Type B pancreatic cell (in vitro differentiated cells): ENCODE measurements at places on chromosomes 2 and 18. TPM values are rescaled to one million over a fixed set of nuclear protein-coding genes. Genes with fewer than 3 reads are reported as not detected.

DNA sequence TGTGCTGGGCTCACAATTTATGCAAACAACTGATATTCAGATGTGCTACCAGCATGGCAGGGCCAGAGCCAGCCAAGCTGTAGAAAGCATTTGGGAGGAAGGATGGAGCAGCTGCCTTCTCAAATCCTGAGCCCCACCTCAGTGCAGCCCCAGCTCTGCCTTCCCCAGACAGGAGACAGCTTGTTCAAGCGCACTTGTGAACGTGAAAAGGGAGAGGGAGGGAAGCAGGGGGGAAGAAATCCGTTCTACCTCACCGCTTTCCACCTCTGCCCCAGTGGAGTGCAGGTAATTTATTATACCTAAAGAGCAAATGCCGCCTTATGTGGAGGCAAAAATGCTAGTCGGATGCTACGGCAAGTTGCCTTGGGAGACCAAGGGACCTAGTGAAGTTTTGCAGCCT is 66.0 kb upstream of the SLC14A2 start:
- no peaks in the 10 kb centered on the region for H3K36me3 ChIP-seq
- peaks cover 16% of the 10 kb centered on the region for H3K27me3 ChIP-seq
- DNase-seq: no peak
- peaks cover 29% of the 10 kb centered on the region for H3K4me1 ChIP-seq
- H3K27ac ChIP-seq: no peak overlapping the region

- H3K27me3 ChIP-seq: peaks cover 2% of the 10 kb centered on the region
- H3K27ac ChIP-seq: no peak overlapping the region
Measured at GRCh38 chr2:88078643-88079172, 11.1 kb downstream of the SMYD1 start.

DUSP11 gene
- total RNA-seq: 26.1 and 30.9 TPM in 2 replicates

- no peak overlapping the region for H3K4me3 ChIP-seq
- H3K36me3 ChIP-seq: no peaks in the 10 kb centered on the region
- H3K4me1 ChIP-seq: peaks cover 28% of the 10 kb centered on the region
Measured at GRCh38 chr2:148658807-148659722, 14.5 kb downstream of the EPC2 start.

DNA sequence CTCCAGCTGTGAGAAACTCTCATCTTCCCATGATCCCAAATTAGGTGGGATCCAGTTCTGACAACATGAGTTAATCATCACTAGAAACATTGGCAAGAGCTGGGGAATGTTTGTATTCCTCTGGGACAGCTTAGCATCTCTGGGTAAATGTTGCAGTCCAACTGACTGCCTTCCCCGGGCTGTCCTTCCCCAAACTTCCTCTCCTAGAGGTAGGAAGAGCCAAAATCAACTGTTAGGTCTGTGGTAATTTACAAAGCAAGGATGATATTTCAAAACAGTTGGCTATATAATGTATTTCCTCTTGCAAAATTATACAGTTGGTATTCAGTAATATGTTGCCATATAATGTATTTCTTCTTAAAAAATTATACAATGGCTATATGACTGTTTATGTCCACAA is 148.5 kb downstream of the MGAT5 start:
- H3K27me3 ChIP-seq: no peaks in the 10 kb centered on the region
- peaks cover 19% of the 10 kb centered on the region for H3K36me3 ChIP-seq
- no peak overlapping the region for H3K27ac ChIP-seq

DNA sequence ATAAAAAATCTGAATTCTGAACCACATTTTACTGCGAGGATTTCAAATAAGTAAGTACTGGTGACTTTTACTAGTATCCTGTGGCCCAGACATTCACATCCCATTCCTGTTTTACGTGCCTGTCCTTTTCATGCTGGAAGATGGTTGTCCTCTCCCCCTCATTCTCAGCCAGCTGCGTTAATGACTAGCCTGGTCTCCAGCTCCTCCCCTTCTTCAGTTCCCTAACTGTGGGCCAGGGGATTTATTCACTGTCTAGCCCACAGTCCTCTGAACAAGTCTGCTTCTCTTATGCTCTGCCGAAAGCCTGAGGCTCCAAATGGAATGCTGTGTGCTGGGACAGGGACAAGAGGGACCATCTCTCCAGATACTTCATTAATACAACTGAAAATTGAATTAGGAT is 373.9 kb downstream of the PTPRM start:
- no peaks in the 10 kb centered on the region for H3K36me3 ChIP-seq
- no peak for DNase-seq
- no peak overlapping the region for H3K4me3 ChIP-seq
- peaks cover 3% of the 10 kb centered on the region for H3K27me3 ChIP-seq
- no peaks in the 10 kb centered on the region for H3K4me1 ChIP-seq
- no peak overlapping the region for H3K27ac ChIP-seq

GRCh38 chr18:2845172-2845571 is 1.6 kb upstream of the EMILIN2 start:
- H3K36me3 ChIP-seq: no peaks in the 10 kb centered on the region
- H3K4me3 ChIP-seq: no peak overlapping the region
- H3K4me1 ChIP-seq: peaks cover 13% of the 10 kb centered on the region
- no peak for DNase-seq
- peaks cover 69% of the 10 kb centered on the region for H3K27me3 ChIP-seq

DNA sequence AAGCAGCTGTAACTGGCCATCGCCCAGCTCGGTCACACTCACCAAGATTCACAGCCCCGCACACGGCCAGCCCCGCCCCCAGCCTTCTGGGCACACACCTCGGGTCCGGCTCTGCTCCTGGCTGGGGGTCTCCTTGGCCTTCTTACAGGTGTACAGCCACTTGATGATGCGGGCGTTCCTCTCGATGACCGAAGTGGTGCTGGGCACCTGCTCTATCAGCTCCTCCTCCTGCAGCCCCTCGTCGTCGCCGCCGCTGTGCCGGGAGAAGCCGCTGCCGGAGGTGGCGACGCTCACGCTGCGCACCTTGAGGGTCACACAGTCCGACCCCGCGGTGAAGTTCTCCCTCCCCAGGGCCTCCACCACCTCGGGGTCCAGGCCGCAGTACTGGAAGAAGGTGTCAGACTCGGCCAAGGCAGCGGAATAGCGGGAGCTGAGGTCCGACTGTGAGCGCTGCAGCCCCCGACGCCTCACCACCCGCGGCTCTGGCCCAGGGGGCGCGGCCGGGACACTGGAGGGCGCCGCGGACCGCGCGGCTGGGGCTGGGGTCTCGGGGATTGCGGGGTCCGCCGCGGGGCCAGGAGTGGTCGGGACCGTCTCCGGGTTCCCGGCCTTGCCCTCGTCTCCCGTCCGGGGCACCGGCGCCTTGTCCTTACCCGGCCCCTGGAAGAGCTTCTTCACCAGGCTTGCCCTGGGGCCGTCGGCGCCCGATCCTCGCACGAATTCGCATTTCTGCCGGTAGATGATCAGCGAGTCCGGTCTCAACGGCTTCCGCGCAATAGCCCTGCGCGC is 769 bp downstream of the FAM110C start:
- H3K4me1 ChIP-seq: peaks cover 9% of the 10 kb centered on the region
- no peaks in the 10 kb centered on the region for H3K36me3 ChIP-seq
- H3K27me3 ChIP-seq: peaks cover 73% of the 10 kb centered on the region
- H3K4me3 ChIP-seq: peak overlapping the region; percentile 83
- no peak overlapping the region for H3K27ac ChIP-seq

DNA sequence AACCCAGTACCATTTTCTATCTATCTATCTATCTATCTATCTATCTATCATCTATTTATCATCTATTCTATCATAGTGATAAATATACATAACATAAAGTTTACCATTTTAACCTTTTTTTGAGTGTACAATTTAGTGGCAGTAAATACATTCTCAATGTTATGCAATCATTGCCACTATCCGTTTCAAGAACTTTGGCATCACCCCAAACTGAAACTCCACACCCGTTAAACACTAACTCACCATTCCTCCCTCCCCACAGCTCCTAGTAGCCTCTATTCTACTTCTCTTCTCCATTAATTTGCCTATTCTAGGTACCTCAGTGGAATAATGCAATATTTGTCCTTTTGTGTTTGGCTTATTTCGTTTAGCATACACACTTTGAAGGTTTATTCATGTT is 82.5 kb upstream of the KCNE4 start:
- H3K27ac ChIP-seq: no peak overlapping the region
- H3K36me3 ChIP-seq: no peaks in the 10 kb centered on the region
- DNase-seq: no peak
- H3K27me3 ChIP-seq: peaks cover 26% of the 10 kb centered on the region

DSC2 gene
- 85.4 and 352 TPM in 2 replicates for total RNA-seq

DSG1 gene
- total RNA-seq: 4.8 and 40.8 TPM in 2 replicates

- peaks cover 27% of the 10 kb centered on the region for H3K4me1 ChIP-seq
- peak overlapping the region; percentile 94 for H3K27ac ChIP-seq
- peaks cover 3% of the 10 kb centered on the region for H3K36me3 ChIP-seq
- H3K4me3 ChIP-seq: peak overlapping the region; percentile 92
- no peak for DNase-seq
- no peaks in the 10 kb centered on the region for H3K27me3 ChIP-seq
Measured at GRCh38 chr2:170930131-170930990, 1.3 kb downstream of the GORASP2 start.

GRCh38 chr18:76823587-76824011 is 1.2 kb downstream of the ZNF236 start:
- DNase-seq: peak; percentile 73
- no peaks in the 10 kb centered on the region for H3K27me3 ChIP-seq
- H3K4me3 ChIP-seq: peak overlapping the region; percentile 90
- peaks cover 11% of the 10 kb centered on the region for H3K36me3 ChIP-seq

DNA sequence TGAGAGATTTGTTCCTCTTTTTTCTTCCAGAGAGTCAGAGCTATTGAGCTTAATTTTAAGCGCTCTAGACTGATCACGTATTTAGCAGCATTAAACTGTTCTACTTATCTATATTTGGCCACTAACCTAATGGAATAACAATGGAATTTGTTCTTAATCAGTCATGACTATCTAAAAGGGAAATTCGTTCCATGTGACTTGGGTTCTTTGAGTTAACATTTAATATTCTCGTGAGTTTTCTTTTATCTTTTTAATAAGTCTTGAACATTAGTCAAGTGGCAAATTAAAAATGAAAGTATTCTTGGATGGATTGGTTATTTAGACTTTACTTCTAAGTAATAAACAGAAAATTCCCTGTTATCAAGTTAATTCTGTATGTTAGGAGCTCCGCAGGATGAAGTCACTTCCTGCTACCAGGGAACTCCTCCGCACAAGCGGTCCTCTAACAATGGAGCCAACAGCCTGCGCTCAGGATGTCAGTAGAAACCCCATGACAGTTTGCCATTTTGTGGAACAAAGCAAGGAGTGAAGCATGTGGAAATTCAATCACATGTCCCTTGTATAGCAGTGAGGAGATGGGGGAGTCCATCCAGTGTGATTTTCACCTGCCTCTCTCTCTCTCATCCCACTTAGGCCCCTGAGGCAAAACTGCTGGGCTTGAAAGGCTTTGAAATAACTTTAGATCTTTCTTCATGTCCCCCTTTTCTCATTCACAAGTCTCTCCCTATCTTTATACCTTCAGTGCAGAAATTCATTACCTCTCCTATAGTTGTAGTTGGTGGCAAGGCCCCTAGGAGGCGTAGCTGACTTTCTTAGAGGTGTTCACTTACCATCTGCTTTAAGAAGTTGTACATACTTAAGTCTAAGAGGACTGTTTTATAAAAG is 138.1 kb downstream of the WDR7 start:
- no peak overlapping the region for H3K4me3 ChIP-seq
- H3K27me3 ChIP-seq: no peaks in the 10 kb centered on the region
- peaks cover 7% of the 10 kb centered on the region for H3K36me3 ChIP-seq
- H3K4me1 ChIP-seq: no peaks in the 10 kb centered on the region
- H3K27ac ChIP-seq: no peak overlapping the region

DNA sequence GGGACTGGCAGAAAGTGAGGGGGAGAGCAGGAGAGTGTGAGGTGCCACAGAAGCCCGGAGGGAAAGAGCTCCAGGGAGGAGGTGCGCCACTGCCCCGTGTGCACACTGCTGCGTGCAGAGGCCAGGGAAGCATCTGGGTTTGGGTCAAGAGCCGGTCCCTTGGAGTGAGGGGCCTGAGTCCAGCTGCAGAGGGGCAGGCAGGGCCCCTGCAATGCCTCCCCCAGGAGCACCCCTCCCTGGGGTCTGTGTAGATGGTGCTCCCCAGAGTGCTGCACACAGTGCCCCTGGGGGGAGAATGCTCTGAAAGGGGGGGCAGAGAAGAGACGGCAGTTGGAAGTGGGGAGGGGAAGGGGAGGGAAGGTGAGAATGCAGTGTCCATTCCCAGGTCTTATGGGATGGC is 3.7 kb upstream of the LIMS2 start:
- DNase-seq: no peak
- peaks cover 6% of the 10 kb centered on the region for H3K4me1 ChIP-seq
- H3K4me3 ChIP-seq: no peak overlapping the region
- H3K27me3 ChIP-seq: peaks cover 50% of the 10 kb centered on the region
- no peak overlapping the region for H3K27ac ChIP-seq
- H3K36me3 ChIP-seq: no peaks in the 10 kb centered on the region

DNA sequence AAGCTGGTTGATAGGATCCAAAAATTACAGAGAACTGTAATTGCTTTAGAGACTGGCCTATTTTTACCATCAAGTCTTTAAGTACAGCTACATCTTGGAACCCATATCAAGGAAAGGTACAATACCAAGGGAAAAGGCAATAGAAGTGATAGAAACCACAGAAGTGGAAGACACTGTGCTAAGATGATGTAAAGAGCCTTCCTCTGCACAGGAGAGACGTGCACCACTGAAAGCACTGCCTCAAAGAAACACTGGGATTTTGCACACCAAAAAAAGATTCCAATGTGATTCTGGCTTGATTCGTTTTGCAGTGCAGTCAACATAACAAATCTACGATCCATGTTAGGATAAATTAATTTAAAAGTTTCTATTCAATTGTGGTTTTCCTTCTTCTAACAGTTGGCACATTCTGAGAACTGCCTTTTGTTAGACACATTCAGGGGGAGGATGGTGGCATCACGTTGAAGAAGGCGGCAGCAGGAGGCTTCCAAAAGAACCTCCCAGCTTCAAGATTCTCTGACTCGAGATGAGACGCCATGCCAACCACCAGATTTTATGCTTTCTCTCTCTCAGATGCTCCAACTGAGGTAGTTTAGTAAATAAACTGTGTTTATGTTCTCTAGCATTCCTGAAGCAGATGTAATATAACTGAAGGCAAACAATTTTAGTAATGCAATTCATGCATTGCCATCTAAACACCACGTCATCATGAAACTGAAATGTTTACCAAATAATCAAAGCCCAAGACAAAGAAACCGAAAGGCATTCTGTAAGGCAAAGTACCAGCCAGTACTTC is 102.9 kb downstream of the BCL2 start:
- peaks cover 4% of the 10 kb centered on the region for H3K36me3 ChIP-seq
- no peaks in the 10 kb centered on the region for H3K4me1 ChIP-seq
- no peak for DNase-seq
- H3K4me3 ChIP-seq: no peak overlapping the region

DNA sequence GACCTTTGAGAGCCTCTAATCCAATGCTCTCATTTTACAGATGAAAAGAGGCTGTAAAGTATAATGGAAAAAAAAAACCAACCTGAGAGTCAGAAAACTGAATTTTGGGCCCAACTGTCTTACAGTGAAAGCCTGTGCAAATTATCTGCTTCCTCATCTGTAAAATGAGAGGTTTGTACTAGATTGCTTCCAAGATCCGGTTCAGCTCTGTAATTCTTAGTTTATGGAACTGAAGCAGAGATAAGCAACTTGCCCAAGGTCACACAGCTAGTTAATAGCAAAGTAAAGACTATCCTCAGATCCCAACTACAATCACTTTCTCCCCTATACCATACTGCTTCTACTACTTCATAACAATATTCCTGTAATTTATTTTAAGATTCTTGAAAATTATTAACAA is 6.3 kb downstream of the TLK1 start:
- no peak for DNase-seq
- no peaks in the 10 kb centered on the region for H3K27me3 ChIP-seq
- H3K4me1 ChIP-seq: peaks cover 32% of the 10 kb centered on the region
- peaks cover 3% of the 10 kb centered on the region for H3K36me3 ChIP-seq

CHRNG gene
- total RNA-seq: 0.50 and 0.87 TPM in 2 replicates

GRCh38 chr2:48127612-48128191 is 221.4 kb upstream of the FBXO11 start:
- H3K27me3 ChIP-seq: no peaks in the 10 kb centered on the region
- H3K4me3 ChIP-seq: no peak overlapping the region
- H3K27ac ChIP-seq: no peak overlapping the region
- H3K36me3 ChIP-seq: no peaks in the 10 kb centered on the region

PAX8 gene
- total RNA-seq: 2.1 and 56.9 TPM in 2 replicates

ALPI gene
- 1.5 and 6.5 TPM in 2 replicates for total RNA-seq
